ENCODE measurements at places on chromosomes 4 and X.
A peak's percentile ranks its signal among the peaks of the same experiment; 100 is the strongest.

- no peak for DNase-seq
Observed at GRCh38 chrX:16333453-16333852, 166.2 kb downstream of the MAGEB17 start.

DNA sequence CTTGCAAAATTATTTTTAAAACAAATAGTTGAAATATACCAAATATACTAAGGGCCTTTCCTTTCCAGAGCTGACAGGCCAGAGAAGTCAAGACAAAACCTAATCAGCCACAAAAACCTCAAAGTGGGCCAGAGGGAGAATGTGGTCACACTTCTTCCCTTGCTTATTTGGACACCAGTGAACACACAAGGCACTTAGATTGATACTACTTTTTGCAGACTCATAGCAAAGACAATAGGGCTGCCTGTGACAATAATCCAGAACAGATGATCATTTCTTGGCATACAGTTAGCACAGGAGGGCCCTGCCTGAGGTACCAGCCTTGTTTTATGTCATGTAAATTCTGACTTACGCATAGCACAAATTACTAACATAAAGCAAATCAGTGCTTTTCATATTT, 215.7 kb upstream of the NEIL3 start:
- DNase-seq = no peak

DNA sequence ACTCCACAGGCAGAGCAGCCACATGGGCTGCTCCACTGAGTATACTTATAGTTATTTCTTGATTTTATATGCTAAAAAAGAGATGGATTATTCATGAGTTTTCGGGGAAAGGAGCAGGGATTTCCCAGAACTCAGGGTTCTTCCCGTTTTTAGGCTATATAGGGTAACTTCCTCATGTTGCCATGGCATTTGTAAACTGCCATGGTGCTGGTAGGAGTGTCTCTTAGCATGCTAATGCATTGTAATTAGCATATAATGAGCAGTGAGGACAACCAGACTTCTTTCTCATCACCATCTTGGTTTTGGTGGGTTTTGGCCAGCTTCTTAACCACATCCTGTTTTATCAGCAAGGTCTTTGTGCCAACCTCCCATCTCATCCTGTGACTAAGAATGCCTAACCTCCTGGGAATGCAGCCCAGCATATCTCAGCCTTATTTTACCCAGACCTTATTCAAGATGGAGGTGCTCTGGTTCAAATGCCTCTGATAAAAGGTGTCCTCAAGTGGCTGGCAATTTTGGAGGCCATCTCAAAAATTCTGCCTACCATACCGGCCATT, 213.0 kb upstream of the VEGFC start:
- no peak for DNase-seq

DNA sequence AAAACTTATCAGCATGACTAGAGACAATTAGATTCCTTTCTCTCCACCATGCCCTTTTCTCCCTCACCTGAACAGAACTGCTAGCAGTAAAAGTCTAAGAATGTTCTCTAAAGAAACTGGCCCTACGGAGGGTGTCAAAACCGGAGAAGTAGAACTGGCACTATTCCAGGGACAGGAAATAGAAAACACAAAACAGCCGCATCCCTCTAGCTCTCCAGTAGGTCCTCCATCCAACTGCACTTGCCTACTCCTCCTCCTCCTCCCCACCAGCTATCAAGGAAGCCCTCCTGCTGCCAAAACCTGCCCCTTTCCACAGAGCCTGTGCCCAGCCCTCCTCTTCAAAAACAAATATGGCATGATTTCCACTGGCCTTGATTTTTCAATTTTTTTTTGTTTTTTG, 28.4 kb downstream of the FUNDC1 start:
- no peak for DNase-seq

GRCh38 chrX:39196192-39197102, 395.2 kb downstream of the MID1IP1 start:
- no peak for DNase-seq

GRCh38 chr4:156252358-156252921, 298.8 kb upstream of the CTSO start:
- DNase-seq = no peak

- no peak for DNase-seq
Observed at GRCh38 chr4:93748373-93749291, 79.9 kb upstream of the ATOH1 start.

GRCh38 chr4:73450398-73451004, 14.5 kb downstream of the AFP start:
- DNase-seq = no peak

GRCh38 chrX:45238489-45238888, 37.8 kb upstream of the DIPK2B start:
- no peak for DNase-seq

GRCh38 chr4:155568641-155569220, 97.9 kb upstream of the GUCY1A1 start:
- no peak for DNase-seq

DNA sequence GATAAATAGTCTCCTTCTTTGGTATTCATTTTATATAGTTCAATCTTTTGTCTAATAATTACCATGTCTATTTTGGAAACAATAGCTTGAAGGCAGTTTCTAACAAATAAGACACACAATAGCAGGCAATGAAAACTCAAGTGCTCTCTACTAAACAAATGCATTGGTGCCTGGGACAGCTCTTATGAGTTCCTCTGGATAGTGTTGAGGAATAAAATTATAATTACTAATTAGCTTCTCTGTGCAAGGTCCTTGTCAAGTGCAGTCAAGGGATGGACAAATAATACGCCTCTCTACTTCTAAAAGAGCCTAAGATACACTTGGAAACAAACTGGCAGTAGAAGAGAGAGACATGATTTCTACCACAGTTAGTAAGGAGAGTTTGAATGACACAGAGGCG, 229.0 kb upstream of the GLRA2 start:
- DNase-seq = no peak

DNA sequence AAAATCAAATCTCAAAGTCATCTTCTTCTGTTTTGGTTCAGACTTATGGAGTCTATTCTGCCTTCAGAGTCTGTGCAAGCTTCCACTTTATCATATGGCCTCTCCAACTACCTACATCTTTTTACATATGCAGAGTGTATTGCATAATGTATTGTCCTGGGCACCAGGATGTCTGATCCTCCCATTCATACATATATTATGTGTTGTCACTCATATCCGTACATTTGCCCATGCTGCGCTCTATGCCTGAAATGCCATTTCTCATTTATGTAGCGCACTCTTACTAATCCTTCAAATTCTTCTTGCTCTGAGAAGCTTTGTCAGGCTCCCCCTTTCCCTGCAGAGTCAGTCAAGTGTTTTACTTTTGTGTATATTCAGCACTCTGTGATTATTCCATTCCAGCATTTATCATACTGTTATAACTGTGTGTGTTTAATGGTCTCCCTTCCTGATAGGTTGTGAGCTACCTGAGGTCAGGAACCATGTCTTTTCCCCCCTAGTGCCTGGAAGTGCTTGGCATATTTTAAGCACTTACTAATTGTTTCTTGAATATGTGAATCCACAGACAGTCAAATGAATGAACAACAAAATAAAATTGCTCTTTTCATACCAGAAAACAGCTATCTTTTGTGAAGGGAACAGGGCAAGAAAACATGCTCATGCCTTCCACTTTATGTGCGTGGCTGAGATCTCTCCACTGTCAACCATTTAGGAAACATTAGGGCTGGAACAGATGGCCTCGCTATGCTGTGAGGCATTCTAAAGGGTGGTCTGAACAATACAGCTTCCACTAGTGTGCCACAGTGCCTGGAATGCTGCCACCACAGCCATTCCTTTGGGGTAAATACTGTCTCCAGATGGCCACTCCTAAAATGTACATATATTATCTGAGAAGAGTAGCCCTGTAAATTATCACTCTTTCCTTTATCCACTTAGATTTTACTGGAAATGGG, 81.8 kb downstream of the GLUD2 start:
- DNase-seq = no peak

DNA sequence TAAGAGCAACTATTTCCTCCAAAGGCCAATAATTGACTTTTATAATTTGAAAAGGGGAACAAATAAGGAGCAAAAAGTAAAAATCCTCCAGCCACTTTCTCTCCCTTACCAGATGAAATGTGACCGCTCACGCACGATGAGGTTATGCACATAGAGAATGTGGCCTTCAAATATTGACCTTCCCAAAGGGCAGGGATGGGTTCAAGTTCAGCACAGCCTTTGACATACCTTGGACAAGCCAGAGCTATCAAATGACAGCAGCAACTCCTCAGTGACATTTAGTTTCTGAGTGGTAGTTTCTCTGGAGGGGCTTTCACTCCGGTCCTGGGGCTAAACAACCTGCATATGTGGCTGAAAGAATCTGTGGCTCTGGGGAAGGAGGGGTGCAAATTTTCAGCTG, 50.7 kb downstream of the AMOT start:
- no peak for DNase-seq

DNA sequence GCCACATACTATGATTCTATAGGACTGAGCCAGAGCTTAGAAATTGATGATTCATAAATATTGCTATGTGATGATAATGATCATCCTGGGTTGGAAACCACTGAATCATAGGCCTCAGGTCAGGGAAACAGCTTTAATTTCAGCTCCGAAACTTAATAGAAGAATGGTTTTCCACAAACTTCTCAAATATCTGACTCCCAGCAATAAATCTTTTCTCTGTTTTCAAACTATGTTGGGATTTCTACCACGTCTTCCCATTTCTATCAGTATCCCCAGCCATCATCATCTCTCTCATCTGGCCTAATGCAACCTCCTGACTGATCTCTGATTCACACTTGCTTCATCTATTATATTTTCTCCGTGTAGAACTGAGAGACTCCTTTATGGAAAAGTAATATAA, 521.8 kb upstream of the AGA start:
- no peak for DNase-seq

- DNase-seq = no peak
Observed at GRCh38 chr4:121796283-121796682, 4.8 kb upstream of the EXOSC9 start.

DNA sequence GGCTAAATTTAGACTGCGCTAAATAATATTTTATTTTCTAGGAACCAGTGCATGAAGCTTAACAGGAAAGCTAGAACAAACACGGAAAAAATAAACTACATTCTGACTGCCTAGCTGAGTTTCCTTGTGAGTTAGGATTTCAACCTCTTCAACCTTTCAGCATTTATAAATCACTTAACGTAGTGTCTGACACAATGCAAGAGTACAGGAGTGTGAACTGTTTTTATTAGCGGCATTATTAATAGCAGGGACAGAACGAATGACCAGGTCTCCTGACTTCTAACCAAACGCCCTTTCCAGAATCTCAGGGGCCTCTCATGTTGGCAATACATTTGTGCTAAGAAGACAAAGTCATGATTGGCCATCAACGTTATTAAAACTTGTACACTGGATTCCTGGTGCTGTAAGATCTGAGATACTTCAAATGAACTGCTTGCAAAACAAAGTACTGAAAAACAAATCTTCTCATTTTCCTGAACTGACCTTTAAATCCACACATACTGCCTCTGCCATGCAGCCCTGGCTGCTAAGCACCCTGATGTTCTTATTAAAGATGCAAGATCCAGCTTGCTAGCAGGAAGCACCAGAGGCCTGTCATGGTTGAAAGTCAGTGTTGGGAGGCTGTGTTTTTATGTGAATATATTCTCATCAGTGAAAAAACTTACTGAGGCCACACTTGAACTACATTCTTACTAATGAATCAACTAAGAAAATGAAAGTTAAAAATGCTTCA, 380.4 kb upstream of the CPEB2 start:
- no peak for DNase-seq

GRCh38 chrX:3690140-3690539, 23.3 kb downstream of the PRKX start:
- no peak for DNase-seq

DNA sequence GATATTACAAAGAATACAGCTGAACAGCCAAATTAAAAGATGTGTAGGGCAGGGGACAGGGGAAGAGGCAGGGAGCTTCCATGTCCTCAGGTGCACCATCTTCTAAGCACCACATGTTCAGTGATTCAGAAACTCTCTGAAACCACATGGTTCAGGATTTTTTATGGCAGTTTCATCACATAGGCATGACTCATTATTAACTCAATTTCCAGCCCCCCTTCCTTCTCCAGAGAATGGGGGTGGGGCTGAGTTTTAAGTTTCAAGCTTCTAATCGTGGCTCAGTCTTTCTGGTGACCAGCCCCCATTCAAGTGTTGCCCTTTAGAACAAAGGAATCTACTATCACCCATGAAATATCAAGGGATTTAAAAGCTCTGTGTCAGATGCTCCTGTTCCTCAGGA, 317.8 kb upstream of the GALNT7 start:
- no peak for DNase-seq

GRCh38 chr4:176751061-176751460, 41.7 kb downstream of the VEGFC start:
- DNase-seq = no peak

- no peak for DNase-seq
Observed at GRCh38 chr4:176125063-176125462, 59.4 kb downstream of the WDR17 start.

- no peak for DNase-seq
Observed at GRCh38 chrX:46325312-46325877, 219.8 kb downstream of the ZNF674 start.

DNA sequence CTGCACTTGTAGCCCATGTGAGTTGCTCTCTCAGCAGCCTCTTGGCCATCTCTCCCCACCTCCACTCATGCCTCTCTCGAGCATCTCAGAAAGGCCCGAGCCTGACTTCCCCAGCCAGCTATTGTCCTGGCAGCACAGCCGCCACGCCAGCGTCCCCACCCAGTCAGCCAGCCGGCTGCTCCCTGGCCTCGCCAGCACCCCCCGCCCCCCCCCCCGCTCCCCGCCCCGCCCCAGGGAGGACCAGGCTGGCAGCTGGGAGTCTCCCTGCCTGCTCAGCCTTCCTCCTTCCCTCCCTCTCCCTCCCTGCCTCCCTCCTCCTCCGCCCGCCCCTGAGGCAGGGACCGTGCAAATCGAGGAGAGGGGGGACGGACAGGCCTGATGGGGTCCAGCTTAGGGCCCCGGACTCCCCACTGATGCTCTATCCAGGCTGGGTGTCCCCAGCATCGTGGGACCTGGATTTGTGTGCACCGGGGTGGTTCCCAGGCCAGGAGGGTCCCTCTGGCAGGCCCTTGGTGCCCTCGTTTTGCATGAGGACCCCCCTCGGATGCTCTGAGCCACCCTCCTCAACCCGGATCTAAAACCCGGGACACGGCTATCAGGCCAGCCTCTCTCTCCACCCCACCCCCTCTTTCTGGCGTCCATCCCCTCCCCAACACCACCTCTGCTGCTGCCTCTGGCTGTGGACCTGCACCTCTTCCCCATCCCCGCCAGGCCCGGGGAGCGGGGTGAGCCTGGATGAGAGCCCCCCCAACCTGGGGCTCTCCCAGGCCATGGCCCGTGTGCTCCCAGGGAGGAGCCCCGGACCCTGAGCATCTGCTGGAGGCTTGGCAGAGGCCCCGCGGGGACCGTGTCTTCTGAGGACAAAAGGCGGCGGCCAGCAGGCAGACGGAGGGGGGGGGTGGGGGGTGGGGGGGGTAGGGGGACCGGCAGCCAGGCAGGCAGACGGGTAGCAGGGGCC, at the start of gene GPR173:
TSS of gene GPR173 (plus strand) at position 621 of the 958 bp plus-strand sequence. CDS start 27,833 bp downstream, outside the sequence.
- peak; percentile 69 for DNase-seq

- DNase-seq = no peak
Observed at GRCh38 chr4:182869697-182870096, 47.5 kb downstream of the DCTD start.

Data from substantia nigra (tissue), 51 donors.